ENCODE measurements at places on chromosomes 3 and 15.

DNA sequence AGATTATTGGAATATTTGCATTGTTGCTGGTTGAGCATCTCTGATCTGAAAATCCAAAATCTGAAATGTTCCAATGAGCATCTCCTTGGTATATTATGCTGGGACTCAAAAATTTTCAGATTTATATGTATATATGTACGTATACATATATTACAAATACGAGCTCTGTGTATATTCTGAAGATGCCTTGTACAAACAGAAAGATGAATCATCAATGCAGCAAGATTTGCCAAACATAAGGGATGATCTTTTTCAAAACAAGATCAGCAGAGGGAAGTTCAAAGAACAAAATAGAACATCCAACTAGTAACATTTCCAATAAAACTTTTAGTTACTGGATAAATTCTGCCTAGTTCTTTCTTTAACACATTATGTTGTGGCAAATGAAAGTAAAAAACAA lies 42.5 kb downstream of the HERC1 start:
- no peak for DNase-seq

DNA sequence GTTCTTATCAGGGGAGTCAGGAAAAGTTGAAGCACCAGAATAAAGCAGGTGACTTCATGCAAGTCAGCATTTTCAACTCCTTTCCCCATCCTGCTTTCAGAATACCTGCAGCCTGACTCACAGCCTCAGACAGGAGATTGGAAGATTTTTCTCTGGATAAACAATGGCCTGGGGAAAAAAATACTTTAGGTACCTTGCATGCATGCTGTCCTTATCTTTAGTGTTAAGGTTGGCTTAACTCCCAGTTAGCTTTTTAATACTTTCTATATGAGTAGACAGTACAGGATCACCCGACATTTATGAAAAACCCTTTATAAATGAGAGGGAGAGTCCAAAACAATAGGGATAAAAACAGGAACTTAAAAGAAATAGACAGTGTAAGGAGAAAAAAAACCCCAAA lies 53.6 kb downstream of the PAK2 start:
- DNase-seq: no peak

GRCh38 chr3:150158943-150159625 lies 188.4 kb upstream of the PFN2 start:
- DNase-seq: no peak

DNA sequence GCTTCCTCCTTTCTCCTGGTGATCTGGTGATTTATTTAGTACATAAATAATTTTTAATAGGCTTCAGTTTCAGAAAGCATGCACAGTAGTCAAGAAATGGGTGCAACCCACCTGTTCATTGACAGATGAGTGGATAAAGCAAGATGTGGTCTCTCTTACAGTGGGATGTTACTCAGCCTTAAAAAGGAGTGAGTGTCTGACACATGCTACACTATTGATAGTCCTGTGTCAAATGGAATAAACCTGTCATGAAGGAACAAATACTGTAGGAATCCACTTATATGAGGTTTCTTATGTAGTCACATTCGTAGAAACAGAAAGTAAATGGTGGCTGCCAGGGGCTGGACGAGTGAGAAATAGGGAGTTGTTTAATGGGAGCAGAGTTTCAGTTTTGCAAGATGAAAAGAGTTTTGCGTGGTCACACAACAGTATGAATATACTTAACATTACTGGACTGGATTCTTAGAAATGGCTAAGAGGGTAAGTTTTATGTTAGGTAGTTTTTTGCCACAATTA lies 56.0 kb upstream of the PPARG start:
- no peak for DNase-seq

- no peak for DNase-seq
Observed at GRCh38 chr3:10423171-10423882, 82.1 kb downstream of the ATP2B2 start.

DNA sequence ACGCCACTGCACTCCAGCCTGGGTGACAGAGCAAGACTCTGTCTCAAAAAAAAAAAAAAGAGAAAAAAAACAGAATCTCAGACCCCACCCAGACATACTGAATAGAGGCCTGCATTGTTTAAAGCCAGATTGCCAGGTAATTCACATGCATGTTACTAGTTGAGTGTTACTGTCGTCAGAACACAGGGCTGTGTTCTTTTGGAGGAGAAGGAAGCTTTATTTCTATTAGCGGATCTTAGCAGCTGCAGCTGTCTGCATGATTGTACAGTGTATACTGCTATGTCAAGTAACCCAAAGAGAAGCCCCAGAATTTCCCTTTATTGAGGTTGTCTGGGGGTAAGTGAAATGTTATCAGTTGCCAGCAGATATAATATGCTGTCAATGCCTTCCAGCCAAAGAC lies 496.6 kb upstream of the NAALADL2 start:
- DNase-seq: no peak

DNA sequence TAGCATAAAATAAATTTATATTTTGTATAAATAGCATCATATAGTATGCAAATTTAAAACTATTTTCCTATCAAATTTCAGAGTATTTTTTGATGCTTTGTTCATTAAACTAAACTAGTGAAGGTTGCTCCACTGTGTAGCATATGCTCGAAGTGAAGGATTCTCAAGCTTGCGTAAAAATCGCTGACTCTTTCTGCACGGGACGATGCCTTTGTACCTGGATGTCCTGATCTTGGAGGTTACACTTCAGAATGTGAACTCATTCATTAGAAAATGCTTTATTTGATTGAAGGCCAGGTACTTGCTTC lies 305.0 kb downstream of the WDR72 start:
- DNase-seq: no peak
